ENCODE measurements at places on chromosomes 12 and 14.

DNA sequence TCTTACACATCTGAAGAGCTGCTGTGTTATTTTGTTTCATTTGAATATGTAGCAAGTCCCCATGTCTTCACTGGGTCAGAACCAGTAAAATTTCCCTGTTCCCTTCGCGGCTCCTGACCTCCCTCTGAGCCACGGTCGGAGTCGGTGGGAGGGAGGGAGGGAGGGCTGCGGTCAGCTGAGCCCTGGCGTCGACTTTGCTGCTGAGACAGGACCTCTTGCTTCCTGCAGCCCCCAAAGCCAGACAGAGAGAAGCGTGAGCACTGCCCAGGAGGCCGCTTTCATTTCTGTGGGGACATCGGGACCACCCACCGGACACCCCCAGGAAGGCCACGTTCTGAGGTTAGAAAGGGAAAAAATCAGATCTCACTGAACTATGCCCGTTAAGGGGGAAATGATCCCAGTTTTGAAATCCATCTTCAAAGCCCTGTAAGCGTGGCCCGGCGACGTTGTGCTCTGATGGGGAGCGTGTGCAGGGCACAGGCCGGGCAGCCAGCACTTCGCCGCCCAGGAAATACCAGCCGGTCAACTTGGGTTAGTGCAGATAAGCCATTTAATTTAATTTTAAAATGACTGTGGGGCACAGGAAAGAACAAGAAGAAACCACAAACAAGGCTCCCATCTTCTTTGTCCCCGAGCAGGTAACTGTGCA, 42.1 kb downstream of the NOC4L start:
- DNase-seq, result no peak

- no peak for DNase-seq
These were observed 204.0 kb upstream of the FOXN3 start for GRCh38 chr14:89621009-89621421.

DNA sequence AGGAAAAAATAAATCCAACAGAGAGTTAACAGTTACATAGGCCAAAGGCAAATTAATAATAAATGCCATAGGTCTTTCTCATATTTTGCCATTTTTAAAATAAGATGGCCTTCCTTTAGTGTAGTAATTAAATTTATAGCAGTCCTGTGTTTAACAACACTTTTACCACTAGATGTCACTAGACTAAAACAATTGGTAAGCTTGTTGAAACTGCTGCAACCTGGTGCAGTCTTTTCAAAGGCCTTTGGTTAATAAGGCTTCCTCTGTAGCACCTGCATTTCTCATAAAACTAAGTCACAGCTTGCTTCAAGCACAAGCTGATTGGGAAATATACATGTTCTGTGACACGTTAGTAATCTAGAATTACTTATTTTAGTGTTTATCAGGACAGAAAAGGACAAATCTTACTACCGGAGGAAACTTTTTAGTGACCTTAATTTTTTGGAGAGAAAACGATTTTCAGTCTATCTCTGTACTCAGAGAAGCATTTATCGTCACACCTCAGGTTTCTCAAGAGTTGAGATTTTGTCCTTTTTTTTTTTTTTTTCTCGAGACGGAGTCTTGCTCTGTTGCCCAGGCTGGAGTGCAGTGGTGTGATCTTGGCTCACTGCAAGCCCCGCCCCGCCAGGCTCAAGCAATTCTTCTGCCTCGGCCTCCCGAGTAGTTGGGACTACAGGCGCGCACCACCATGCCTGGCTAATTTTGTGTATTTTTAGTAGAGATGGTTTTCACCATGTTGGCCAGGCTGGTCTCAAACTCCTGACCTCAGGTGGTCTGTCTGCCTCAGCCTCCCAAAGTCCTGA, 20.0 kb downstream of the BORCS5 start:
- DNase-seq, result peak; percentile 66

DNA sequence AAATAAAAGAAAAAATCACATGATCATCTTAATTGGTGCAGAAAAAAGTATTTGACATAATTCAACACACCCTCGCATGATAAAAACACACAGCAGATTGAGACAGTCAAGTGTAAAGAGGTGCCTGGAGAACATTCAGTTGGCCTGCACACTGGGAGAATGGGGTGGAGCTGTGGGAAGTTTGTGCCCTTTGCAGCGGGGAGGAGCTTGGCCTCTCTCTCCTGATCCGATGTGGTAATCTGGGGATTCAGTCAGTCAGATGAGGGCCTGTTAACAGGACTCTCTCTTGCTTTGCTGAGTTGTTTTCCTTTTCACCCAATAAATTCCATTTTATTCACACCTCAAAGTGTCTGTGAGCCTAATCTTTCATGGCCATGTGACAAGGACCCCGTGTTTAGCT, 5.9 kb downstream of the SERPINA6 start:
- DNase-seq, result no peak

- DNase-seq, result no peak
These were observed 199.7 kb downstream of the ANO2 start for GRCh38 chr12:5745251-5745888.

DNA sequence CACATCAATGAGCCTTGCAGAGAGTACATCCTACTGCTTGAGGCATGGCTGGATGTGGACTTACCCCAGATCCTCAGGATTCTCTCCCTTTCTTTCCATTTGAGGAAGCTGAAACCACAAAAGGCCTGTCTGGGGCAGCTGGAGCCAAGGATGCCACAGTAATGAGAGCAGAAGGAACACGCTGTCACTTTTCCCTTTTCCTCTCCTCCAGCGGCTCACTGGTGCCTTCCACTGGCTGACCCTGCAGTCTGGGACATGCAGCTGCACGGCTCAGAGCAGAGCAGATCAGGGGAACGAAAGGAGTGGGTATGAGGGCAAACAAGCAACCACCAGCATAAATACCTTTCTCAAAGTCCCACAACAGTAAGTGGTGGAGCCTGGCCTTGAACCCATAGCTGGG, 78.2 kb downstream of the GAS2L3 start:
- DNase-seq, result no peak

DNA sequence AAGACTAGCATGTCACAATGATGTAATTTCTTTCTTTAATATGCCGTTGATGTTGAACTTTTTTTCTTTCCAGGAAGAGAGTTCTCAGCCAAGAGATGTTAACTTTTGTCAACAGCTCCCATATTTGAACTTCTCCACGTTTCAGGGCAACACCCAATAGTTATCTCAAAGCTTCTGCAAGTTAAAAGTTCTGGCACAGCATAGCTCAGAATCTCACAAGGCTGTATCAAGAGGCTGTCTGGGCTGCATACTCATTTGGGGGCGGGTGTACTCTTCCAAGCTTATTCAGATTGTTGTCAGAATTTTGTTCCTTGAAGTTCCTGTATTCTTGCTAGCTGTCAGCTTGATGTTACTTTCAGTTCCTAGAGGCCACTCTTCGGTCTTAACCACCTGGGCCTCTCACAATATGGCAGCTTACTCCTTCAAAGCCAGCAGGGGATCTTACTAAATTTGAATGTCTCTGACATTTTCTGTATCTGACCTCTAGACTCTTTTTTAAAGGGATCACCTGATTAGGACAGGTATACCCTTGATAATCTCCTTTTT, 38.9 kb downstream of the KCNC2 start:
- no peak for DNase-seq
